ENCODE measurements at places on chromosomes 5 and 9.

DNA sequence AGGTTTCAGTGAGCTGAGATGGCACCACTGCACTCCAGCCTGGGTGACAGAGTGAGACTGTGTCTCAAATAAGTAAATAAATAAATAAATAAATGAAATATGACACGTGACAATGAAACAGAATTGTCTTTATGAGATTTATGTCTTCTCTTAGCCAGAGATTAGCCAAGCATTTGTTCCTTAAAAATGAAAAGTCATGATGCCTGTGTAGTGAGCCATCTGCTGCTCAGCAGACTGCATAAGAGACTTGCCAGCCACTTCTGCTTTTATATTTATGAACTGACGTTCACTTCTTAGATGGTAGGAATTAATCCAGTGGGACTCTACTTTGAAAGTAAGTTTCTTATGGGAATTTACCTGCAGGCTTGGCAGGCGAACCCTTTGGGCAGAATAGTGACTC is 227.4 kb downstream of the NR3C1 start:
- DNase-seq: no peak

DNA sequence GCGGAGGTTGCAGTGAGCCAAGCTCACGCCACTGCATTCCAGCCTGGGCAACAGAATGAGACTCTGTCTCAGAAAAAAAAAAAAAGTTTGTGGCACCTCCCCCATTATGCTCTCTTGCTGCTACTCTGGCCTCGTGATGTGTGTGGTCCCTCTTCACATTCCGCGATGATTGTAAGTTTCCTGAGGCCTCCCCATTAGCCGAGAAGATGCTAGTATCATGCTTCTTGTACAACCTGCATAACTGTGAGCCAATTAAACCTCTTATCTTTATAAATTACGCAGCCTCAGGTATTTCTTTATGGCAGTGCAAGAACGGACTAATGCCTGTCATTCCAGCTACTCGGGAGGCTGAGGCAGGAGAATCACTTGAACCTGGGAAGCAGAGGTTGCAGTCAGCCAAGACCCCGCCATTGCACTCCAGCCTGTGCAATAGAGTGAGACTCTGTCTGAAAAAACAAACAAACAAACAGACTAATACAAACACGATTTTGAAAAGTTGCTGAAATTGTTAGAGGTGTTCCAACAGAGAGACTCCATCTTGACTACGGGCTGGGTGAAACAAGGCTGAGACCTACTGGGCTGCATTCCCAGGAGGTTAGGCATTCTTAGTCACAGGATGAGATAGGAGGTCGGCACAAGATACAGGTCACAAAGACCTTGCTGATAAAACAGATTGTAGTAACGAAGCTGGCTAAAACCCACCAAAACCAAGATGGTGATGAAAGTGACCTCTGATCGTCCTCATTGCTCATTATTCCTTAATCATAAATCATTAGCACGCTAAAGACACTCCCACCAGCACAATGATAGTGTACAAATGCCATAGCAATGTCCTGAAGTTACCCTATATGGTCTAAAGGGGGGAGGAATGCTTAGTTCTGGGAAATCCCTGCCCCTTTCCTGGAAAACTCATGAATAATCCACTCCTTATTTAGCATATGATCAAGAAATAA is 8.3 kb upstream of the AFF4 start:
- DNase-seq: peak; percentile 47

DNA sequence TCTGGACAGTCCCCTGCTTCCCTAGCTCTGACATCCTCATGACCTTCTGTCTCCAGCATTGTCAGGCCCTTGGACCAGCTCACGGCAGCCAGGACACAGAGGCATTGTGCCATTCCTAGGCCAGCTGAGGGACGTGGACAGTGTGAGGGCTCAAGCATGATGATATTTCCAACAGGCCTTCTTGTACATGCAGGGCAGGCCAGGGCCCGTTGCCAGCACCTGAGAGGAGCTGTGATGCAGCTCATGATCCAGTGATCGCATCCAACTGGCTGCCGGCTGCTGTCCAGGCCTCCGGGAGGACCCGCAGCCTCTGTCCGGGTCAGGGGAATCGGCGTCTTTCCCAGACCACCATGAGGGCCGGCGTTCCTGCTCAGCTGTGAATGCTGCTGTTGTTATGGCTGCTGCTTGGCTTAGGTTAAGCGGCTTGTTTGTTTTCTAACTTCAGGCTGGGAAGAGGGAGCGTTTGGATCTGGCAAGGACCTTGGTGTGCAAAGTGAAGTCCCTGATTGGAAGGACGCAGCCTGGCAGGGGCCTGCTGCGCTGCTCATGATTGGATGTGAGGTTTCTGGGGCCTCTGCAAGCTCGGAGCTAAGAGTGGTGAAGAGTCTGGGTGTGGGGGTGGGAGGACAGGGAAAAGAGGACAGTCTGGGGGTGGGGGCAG is 53.8 kb downstream of the PDZD2 start:
- DNase-seq: no peak

DNA sequence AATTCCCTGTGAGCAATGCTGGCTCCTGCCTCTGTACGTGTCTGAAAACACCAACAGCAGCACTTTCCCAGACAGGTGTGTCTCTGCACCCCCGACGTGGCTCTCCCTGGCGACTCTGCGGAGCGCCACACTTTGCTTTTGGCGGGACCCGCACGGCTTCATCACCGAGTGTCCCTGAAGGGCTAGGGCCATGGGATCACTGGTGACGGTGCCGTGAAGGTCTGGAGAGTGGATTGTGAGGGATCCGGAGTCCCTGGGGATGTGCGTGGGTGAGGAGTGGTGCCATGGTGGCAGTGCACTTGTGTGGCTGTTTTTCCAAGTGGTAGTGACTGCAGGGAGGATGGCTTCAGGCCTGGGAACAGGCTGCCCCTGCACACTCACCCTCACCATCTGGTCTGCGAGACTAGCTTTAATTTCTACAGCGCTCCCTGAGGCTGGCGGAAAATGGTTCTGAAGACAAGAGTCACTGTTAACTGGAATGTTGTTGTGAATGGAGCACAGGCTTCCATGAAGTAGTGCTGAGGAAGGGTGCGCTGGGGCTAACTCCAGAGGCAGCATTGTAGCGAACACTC is 3.2 kb downstream of the NKD2 start:
- no peak for DNase-seq

GRCh38 chr9:86706391-86706790 is 240.9 kb downstream of the GAS1 start:
- DNase-seq: peak; percentile 43

DNA sequence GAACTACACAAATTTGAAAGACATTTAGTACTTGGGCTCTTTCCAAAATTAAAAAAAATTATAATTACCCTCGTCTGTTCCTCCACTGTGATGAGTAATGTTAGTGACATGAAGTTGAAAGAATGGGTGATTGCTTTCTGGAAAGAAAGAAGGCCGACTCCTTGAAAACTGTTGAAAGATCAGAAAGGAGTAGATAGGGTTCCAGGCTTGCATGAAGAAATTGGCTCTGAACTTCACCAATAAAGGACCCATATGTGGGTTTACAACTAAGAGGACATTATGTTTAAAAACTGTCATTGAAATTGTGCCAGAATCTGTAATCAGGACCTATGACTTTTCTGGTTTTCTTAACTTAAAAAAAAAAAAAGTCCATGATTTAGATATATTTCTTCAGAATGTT is 20.7 kb upstream of the MOCS2 start:
- DNase-seq: peak; percentile 37

DNA sequence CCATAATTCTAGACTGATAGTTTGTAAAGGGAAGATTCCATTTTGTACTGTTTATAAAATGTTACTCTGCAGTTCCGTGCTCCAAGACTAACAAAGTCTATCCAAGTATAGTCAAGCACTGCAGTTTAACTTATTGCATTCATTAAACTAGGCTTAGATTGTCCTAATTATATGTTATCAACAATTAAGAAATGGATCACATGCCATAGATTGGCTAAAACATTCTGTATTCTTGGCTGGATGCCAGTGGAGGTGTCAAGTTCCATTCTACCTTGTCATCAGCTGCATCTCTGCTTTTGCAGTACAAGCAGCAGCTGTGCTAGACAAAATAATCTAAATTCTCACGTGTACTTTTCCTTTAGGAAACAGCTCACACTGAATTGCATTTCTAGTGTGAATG is 69.4 kb upstream of the MEF2C start:
- DNase-seq: peak; percentile 3

DNA sequence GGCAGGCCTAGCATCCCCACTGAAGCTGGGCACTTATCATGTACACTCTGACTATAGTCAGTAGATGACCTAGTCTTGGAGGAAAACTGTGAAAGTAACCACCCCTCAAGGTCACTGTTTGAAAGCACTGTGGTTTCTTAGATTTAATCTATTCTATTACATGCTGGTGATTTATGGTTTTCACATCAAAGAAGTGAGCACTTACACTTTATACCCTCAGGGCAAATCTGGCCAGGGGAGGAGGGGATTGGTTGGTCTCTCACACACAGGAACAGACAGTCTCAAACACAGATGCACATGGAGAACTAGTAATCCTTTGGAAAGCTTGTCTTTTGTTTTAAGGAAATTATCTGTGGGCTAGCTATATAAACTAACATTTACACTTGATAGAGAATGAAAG is 17.9 kb upstream of the SPIN1 start:
- peak; percentile 45 for DNase-seq
